A673 (cell line): ENCODE measurements at places on chromosomes 5 and 9. TPM values are rescaled to one million over a fixed set of nuclear protein-coding genes. Genes with fewer than 3 reads are reported as not detected.

- H3K27me3 ChIP-seq, result no peaks in the 10 kb centered on the region
- no peak overlapping the region for H3K27ac ChIP-seq
- H3K4me1 ChIP-seq, result no peaks in the 10 kb centered on the region
- no peak overlapping the region for H3K4me3 ChIP-seq
- no peaks in the 10 kb centered on the region for H3K36me3 ChIP-seq
- no peak for DNase-seq
These were observed 184.4 kb downstream of the PLK2 start for GRCh38 chr5:58275516-58275915.

DNA sequence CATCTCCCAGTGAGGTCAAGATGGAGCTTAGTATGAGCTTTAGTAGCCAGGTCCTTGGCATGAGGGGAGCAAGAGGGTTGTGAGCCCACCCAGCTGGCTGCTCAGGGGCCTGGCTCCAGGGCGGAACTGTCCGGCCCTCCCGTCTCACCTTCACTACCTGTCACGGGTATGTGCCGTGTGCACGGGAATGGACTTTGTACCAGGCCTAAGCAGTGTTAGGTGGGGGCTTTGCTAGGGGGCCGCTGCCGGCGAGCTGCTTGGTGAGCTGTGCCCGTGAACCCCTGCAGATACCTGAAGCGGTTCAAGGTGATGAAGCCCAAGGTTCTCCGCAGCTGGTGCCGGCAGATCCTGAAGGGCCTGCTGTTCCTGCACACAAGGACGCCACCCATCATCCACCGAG lies 46.7 kb downstream of the WNK2 start:
- no peak overlapping the region for H3K27ac ChIP-seq
- no peak for DNase-seq
- H3K36me3 ChIP-seq, result no peaks in the 10 kb centered on the region
- H3K4me1 ChIP-seq, result no peaks in the 10 kb centered on the region

DNA sequence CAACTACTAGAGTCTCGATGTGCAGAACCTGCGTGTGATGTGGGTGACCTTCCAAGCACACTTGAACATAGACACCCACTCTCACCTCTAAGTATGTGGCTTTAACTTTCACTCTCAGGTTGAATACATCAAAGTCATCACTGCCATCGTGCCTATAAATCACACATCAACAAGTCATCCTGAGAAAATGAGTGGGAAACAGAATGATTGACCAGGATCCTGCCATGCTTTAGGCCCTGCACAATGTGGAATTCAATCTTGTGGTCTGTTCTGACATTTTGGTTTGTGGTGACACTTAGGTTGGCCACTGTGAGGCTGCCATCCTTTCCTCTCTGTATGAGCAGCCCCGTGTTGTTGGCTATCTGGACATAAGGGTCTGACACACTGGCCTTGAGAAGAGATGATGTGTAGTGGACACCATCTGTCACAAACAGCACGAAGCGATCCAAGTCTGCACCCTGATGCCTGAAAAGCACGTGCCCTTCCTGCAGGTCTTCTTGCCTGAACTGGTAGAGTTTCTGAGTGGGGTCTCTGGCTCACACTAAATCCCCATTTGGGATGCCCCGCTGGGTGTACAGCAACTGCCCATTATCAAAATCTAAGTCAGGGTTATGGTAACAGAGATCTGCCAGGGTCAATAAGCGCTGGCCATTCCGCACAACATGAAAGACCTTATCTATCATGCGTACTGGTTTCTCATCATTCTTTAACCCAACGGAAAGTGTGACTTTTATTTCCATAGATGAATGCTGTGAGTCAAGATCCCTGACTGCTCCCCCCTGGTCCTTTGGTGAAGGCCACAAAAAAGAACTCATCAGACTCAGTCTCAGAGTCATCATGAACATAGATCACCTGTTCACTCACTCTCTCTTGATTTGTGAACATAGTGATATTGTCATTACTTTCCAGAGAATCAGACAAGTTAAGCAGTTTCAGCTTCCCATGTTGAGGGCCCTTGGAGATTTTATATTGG lies 116.6 kb downstream of the ESM1 start:
- H3K27me3 ChIP-seq, result no peaks in the 10 kb centered on the region
- H3K4me1 ChIP-seq, result peaks cover 11% of the 10 kb centered on the region
- no peak for DNase-seq
- no peaks in the 10 kb centered on the region for H3K36me3 ChIP-seq
- no peak overlapping the region for H3K27ac ChIP-seq

DNA sequence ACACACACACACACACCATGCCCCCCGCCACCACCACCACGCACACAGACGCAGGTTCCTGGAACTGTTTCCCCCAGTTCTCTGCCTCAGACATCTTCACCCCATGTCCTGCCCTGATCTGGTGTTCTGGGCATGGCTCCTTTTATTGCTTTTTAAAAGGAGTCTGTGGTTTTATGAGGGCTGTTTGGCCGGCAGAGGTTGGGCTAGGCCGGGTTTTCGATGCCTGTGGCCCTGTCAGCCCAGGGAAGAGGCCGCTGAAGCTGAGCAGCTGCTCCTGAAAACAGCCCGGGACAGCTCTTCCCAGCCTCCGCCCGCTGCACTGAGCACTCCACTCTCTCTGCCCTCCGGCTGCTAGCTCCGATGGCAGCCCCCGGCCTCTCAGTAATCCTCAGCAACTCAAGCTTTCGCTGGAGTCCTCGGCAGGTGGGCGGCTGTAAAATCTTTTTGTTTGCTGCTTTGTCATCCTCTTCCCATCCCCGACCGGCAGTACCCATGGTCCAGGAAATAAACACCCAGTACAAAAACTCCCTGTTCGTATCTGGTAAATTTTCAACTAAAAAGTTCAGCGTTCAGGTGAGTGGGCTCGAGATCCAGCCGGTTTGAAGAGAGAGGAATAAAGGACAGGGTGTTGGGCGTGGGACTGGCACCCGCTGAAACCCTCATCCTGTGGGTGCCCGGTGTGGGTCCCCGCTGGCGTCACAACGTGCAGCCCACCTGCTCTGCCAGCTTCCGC lies 103.0 kb upstream of the ERCC6L2 start:
- no peak overlapping the region for H3K27ac ChIP-seq
- H3K4me3 ChIP-seq, result no peak overlapping the region
- H3K27me3 ChIP-seq, result no peaks in the 10 kb centered on the region
- no peaks in the 10 kb centered on the region for H3K36me3 ChIP-seq
- DNase-seq, result peak; percentile 41

- H3K4me1 ChIP-seq, result no peaks in the 10 kb centered on the region
- H3K36me3 ChIP-seq, result no peaks in the 10 kb centered on the region
- no peak overlapping the region for H3K27ac ChIP-seq
- no peak for DNase-seq
- H3K27me3 ChIP-seq, result no peaks in the 10 kb centered on the region
These were observed 6.1 kb upstream of the ADGRD2 start for GRCh38 chr9:124444166-124444565.

DNA sequence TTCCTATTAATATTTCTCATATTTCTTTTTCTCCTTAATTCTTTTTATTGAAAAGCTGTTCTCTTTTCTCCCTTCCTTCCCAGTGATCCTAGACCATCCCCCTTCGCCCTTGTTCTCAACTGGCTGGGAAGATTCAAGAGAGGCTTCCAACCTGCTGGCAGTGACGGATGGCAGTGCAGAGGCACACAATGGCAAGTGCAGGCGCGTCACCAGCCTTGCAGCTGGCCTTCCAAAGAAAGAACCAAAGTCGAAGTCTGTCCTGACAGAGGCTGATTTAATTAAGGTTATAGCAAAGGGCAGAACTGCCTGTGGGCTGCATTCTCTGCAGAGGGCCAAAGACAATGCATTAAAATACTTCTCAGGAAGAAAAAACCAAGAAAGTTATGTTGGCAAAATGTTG lies 7.4 kb downstream of the CEMIP2 start:
- no peaks in the 10 kb centered on the region for H3K36me3 ChIP-seq
- H3K27ac ChIP-seq, result no peak overlapping the region
- peak; percentile 26 for DNase-seq
- H3K27me3 ChIP-seq, result no peaks in the 10 kb centered on the region

GRCh38 chr5:159274676-159275075 lies 11.6 kb downstream of the UBLCP1 start:
- H3K4me1 ChIP-seq, result no peaks in the 10 kb centered on the region
- H3K27ac ChIP-seq, result no peak overlapping the region
- H3K36me3 ChIP-seq, result peaks cover 35% of the 10 kb centered on the region
- no peak for DNase-seq
- H3K27me3 ChIP-seq, result no peaks in the 10 kb centered on the region

DNA sequence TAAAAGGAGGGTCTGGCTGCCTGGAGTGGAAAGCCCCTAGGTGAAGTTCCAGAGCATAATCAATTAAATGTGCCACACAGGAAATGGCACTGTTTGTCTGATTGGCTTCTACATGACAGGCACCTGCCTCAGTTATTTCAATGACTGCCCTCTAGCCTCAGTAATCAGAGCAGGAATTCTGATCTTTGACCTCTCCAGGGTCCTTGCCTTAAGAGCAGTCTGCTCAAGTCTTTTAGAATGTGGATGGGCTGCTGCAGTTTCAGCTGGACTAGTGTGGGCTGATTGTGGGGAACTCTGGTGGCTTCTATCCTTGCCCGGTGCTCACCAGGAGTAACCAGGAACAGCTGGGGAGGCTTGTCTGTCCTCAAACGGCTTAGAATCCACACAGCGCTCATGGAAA lies 98.9 kb downstream of the LIX1 start:
- H3K27ac ChIP-seq, result no peak overlapping the region
- no peaks in the 10 kb centered on the region for H3K36me3 ChIP-seq
- no peak for DNase-seq
- H3K27me3 ChIP-seq, result no peaks in the 10 kb centered on the region
- no peaks in the 10 kb centered on the region for H3K4me1 ChIP-seq

GRCh38 chr5:95973793-95974325 lies 12.2 kb upstream of the ELL2 start:
- DNase-seq, result peak; percentile 58
- no peak overlapping the region for H3K27ac ChIP-seq
- H3K4me3 ChIP-seq, result no peak overlapping the region
- peaks cover 4% of the 10 kb centered on the region for H3K4me1 ChIP-seq

GRCh38 chr5:112234000-112234399 lies 185.1 kb downstream of the EPB41L4A start:
- no peaks in the 10 kb centered on the region for H3K27me3 ChIP-seq
- H3K4me1 ChIP-seq, result no peaks in the 10 kb centered on the region
- no peak overlapping the region for H3K4me3 ChIP-seq
- DNase-seq, result no peak
- H3K36me3 ChIP-seq, result no peaks in the 10 kb centered on the region
- H3K27ac ChIP-seq, result no peak overlapping the region

DNA sequence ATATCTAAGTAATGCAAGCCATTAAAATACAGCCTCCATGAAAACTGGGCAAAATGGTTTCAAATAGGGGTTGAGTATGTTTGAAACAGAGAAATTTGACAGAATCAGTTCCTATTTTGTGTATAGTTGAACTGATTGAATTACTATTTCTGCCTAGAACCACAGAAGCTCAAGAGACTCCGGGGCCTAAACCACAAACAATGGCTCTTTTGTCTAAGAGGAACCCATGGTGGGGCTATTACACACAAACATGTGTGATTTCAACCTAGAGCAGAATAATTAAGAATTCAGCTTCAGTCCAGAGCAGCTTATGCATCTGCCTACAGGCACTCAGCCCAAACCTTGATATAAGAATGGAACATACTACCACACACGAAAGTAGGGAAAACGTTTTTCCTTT lies 171.2 kb upstream of the MPDZ start:
- peak; percentile 31 for DNase-seq
- H3K27ac ChIP-seq, result no peak overlapping the region
- H3K27me3 ChIP-seq, result no peaks in the 10 kb centered on the region
- H3K4me3 ChIP-seq, result no peak overlapping the region
- peaks cover 17% of the 10 kb centered on the region for H3K4me1 ChIP-seq

Gene CPLANE1
- total RNA-seq, result 21.9 and 29.9 TPM in 2 replicates

Gene ZBTB34
- total RNA-seq, result 10.1 and 10.9 TPM in 2 replicates

Gene TRPM6
- 0.06 TPM in 1 of 2 replicates, not detected in the other for total RNA-seq

Gene PCDHB14
- total RNA-seq, result 6.9 and 7.4 TPM in 2 replicates

Gene PAEP
- total RNA-seq, result not detected in 2 replicates

Gene PFN3
- not detected in 2 replicates for total RNA-seq

Gene KCNMB1
- total RNA-seq, result not detected in 2 replicates
